ENCODE measurements at places on chromosomes 13 and 19.

- no peaks in the 10 kb centered on the region for H3K4me1 ChIP-seq
- no peaks in the 10 kb centered on the region for H3K27me3 ChIP-seq
- DNase-seq = no peak
- H3K27ac ChIP-seq = no peak overlapping the region
Measured at GRCh38 chr13:104006625-104007075, 940.4 kb upstream of the SLC10A2 start.

GRCh38 chr19:40284501-40285352, at the start of gene AKT2:
Gene AKT2, minus strand, starts transcription at chr19:40285345. Its CDS starts 20,078 bp downstream, at chr19:40265267.
- no peaks in the 10 kb centered on the region for H3K27me3 ChIP-seq
- peak; percentile 51 for DNase-seq
- H3K4me1 ChIP-seq = peaks cover 34% of the 10 kb centered on the region
- H3K4me3 ChIP-seq = peak within 1 kb of the TSS; percentile 93
- peak within 1 kb of the TSS; percentile 99 for H3K27ac ChIP-seq

DNA sequence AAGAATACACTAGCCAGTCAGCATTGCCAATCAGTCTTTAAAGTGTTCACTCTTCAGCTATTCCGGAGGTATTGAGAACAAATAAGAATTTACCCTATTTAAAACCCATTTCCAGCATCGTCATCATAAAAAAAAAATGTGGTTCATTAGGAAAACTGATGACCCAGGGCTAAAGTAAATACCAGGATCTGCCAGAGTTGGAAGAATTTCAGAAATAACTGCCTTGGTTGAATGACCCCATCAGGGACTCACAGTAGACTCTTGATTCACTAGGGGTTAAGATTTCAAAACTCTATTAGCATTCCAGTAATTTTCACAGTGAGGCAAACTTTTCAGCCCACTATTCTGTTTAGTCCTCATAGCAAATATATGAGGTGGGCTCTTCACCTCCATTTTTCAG, 377.0 kb downstream of the ITGBL1 start:
- no peak for DNase-seq
- no peaks in the 10 kb centered on the region for H3K4me1 ChIP-seq
- H3K4me3 ChIP-seq = no peak overlapping the region
- no peak overlapping the region for H3K27ac ChIP-seq

DNA sequence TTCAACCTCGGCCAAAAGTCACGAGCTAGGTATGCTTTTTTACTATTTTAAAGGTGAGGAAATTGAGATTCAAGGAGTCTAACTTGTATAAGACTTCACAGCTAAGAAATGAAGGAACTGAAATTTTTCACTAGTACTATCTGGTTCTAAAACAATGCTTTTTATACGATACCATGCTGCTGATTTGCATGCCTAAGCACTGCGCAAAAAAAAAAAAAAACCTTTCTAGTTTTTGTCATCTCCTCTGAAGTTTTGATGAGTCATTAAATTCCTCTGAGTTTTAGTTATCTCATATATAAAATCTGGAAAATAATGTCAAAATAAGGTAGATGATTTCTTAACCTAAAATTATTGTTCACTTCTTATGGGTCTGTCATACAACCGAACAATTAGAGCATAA, 28.0 kb upstream of the UFM1 start:
- no peaks in the 10 kb centered on the region for H3K4me1 ChIP-seq
- no peak overlapping the region for H3K4me3 ChIP-seq
- DNase-seq = no peak
- H3K36me3 ChIP-seq = no peaks in the 10 kb centered on the region
- no peaks in the 10 kb centered on the region for H3K27me3 ChIP-seq

- H3K4me1 ChIP-seq = peaks cover 1% of the 10 kb centered on the region
- no peak for DNase-seq
- no peaks in the 10 kb centered on the region for H3K36me3 ChIP-seq
- H3K27ac ChIP-seq = no peak overlapping the region
- H3K4me3 ChIP-seq = no peak overlapping the region
- H3K27me3 ChIP-seq = peaks cover 11% of the 10 kb centered on the region
Measured at GRCh38 chr13:112962911-112963625, 5.9 kb upstream of the MCF2L start.
